ENCODE measurements at places on chromosomes 1 and 21.

GRCh38 chr1:58457023-58457635 lies 89.4 kb downstream of the OMA1 start:
- H3K4me1 ChIP-seq, result no peaks in the 10 kb centered on the region
- H3K27ac ChIP-seq, result no peak overlapping the region
- no peaks in the 10 kb centered on the region for H3K36me3 ChIP-seq

GRCh38 chr1:217419194-217419551 lies 211.7 kb downstream of the GPATCH2 start:
- DNase-seq, result no peak
- no peaks in the 10 kb centered on the region for H3K27me3 ChIP-seq
- no peaks in the 10 kb centered on the region for H3K4me1 ChIP-seq
- H3K36me3 ChIP-seq, result no peaks in the 10 kb centered on the region

DNA sequence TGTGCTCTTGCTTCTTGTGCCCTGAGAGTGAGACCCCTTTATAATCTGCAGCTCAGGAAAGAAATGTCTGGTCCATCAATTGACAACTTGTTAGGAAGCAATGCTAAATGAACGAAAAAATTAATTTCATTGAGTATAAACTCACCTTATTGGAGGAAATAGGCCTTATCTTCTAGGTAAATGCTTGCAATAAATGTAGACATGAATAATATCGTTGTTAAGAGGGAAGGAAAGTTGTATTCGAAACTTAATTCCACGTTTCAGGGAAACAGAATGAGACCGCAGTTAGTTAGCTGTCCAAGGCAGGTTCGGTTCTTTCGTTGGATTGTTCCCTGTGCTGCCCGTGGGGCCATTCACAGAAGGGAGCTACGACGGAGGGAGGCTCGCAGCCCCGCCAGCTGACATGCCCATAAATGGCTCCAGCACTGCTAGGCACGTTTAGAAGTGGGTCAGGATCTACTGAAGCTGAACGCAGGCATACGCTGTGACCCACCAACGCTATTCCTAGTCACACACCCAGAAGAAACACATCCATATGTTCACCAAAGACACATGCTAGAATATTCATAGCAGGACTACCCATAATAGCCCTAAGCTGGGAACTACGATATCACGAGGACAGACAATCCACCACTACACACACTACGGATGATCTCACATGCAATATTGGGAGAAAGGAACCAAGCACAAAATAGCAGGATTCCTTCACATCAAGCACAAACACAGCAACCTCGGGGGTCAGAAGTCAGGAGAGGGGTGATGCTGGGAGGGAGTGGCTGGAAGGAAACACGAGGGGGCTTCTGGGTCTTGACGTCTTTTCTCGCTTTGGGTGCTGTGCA lies 56.2 kb upstream of the LBR start:
- no peak for DNase-seq
- no peaks in the 10 kb centered on the region for H3K27me3 ChIP-seq
- H3K27ac ChIP-seq, result no peak overlapping the region
- no peak overlapping the region for H3K4me3 ChIP-seq

DNA sequence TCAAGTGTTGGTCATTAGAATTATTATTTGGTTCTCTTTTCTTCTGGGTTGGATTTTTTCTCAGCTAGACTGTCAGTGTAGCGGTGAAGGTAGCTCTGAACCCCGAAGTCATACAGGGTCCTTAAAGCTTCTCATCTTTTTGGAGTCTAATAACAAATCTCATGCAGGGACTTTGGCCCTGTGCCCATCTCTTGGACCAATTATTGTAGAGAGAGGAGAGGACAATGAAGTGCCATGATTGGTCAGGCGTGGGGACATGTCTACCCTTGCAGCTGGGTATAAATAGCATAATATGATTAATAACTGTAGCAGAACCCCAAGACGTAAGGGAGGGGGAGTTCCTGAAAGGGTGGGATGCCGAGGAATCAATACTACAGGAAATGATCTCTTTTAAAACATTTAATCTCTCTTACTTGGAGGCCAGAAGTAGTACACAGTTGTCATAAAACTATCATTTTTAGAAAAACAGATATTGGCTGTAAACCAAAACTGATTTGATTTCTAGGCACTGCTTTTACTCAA lies 8.8 kb downstream of the MAGI3 start:
- no peaks in the 10 kb centered on the region for H3K27me3 ChIP-seq
- H3K4me1 ChIP-seq, result peaks cover 15% of the 10 kb centered on the region
- DNase-seq, result no peak

DNA sequence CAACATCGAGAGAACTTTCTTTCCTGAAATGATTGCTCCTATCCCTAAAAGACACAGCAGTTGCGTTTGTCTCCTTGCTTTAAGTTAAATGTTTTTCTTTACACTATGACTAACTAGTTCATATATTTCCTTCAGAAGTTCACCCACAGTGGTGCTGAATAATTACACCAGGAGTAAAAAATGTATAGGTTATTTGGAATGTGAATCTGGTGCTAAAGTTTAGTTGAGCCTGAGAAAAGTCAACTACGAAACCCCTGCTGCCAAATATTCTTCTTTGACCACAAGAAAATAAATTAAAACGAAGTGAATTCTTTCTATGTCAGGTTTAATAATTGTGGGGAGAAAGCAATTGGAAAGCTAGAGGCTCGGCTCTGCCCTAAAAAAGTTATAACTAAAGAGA lies 52.8 kb downstream of the C4BPA start:
- no peaks in the 10 kb centered on the region for H3K4me1 ChIP-seq
- H3K27ac ChIP-seq, result no peak overlapping the region
- no peaks in the 10 kb centered on the region for H3K27me3 ChIP-seq
- H3K36me3 ChIP-seq, result no peaks in the 10 kb centered on the region

All from lower lobe of right lung (tissue), 2 donors.